ENCODE measurements at places on chromosomes 3 and 15. TPM values are rescaled to one million over a fixed set of nuclear protein-coding genes. Genes with fewer than 3 reads are reported as not detected.
A peak's percentile ranks its signal among the peaks of the same experiment; 100 is the strongest.

Gene ZMYND10
- total RNA-seq: 1.4 TPM

Gene RTP1
- not detected for total RNA-seq

DNA sequence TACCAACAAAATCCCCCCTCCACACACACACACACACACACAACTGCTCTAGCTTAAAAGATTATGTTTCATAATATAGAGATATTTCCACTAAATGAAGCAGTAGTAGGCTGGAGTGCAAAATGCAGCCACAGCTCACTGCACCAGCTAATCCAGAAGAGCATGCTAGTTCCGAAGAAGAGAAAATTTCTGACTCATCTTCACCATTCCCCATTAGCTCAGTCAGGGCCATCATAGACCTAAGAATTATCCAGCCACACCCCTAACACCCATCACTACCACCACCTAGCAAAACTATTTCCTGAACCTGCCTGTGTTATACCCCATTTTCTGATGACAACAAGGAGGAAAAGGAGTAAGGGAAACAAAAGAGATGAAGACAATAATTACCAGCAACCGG is 67.1 kb upstream of the UBE2E2 start:
- peak; percentile 7 for DNase-seq

DNA sequence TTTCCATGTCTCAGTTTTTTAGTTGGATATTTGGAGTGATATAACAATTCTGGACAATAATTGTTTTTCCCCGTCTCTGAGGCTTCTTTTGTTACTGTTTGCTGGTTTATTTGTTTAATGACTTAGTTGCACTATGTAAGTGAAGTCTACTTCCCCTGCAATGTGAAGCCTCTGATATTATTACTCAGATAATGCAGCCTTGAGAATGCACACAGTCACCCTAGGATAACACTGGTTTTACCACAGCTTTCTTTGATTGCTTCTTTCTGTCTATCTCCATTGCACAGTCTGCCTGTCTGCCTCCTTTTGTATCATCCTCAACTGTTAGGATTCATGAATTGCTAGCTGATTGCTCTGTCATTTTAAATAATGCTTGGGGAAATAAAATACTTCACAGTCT is 208.7 kb upstream of the ROBO1 start:
- peak; percentile 7 for DNase-seq

- no peak for DNase-seq
Observed at GRCh38 chr15:26882112-26882511, 15.2 kb downstream of the GABRA5 start.

DNA sequence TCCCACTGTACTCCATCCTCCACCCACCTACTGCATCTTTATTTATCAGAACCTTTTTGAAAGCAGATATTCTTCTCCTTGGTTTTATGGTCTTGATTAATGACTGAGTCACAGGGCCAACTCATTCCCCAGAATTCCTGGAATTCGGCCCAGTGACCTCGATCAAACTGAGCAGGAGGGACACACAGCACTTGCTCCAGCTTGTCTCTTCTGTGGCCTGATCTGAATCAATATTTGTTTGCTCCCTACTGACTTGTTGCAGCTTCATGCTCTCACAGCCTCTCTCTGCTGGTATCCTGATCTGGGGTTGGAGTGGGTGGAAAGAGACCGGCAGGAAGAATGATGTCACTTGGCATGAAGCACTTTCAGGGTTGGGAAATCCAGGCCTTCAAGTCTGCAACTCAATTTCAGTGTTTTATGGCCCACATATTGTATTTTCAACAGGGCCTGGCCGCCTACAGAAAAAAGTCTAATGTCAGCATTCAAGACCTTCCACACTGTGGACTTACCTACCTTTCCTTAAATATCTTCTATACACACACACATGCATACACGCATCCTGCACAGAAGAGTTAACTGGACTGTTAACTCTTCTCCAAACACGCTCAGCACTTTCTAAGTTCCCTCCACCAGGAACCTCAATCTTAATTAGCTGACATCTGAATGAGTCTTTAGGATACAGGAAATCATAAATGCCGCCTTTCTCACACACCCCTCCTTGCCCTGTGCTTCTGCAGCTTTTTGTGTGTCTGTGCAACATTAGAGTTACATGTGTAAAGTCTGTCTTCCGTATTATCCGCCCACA is 4.6 kb downstream of the ANXA2 start:
- peak; percentile 100 for DNase-seq

GRCh38 chr3:114660124-114660523 is 366.3 kb downstream of the TIGIT start:
- peak; percentile 18 for DNase-seq

DNA sequence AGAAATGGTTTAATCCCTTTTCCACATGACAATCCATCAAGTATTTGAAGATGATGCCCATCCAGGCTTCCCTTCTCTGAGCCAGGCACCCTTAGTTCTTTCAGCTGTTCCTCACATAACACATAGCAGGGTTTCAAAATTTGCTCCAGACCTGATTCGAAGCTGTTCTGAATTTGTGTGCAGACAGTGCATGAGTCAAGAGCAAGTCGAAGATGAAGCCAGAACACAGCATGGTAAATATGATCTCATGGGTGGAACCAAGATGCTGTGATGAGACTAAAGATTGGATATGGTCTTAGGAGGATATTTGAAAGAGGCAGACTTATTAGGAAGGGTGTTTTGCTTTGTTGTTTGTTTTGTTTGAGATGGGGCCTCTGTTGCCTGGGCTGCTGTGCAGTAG is 32.6 kb upstream of the PDE8A start:
- DNase-seq: no peak

DNA sequence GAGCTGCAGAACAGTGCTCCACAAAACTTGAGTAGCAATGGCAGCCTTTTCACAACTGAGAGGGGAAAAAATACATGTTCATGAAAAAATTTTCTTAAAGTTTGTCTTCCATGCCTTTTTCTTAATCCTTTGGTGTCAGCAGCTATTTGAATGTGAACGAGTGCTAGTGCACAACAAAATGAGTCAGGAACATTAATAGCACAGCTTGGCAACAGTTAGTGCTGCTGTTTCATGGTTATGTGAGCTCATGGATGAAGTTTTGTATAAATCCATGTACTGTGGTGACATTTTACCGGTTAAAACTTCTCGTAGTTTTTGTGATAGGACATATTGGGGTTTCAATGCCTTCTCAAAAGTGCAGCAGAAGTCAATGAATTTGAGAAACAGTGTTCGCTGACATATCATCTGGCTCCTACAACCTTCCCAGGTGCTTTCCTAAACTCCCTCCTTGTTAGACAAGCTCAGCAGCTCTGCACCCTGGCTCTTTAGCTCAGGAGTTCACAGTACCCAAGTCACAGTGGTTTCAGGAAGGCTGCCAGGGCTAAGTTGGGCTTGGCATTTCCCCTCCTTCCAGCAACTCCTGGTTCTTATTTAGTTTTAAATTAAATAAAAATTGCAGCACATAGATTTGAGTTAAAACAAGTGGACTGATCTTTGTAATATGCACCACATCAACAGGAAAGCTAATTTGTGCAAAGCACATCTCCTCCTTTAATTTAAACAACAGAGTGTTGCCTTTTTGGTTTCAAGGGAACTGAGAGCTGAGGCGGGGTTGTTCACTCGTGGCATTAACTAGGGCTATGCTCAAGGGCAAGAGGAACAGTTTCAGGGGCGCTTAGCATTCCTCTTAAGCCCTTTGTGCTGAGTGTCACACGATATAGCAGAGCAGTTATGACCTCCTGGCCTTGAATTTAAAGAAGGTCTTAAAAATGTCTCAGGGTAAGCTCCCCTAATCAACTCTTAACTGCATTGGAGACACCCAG is 362.8 kb downstream of the CHST2 start:
- no peak for DNase-seq

DNA sequence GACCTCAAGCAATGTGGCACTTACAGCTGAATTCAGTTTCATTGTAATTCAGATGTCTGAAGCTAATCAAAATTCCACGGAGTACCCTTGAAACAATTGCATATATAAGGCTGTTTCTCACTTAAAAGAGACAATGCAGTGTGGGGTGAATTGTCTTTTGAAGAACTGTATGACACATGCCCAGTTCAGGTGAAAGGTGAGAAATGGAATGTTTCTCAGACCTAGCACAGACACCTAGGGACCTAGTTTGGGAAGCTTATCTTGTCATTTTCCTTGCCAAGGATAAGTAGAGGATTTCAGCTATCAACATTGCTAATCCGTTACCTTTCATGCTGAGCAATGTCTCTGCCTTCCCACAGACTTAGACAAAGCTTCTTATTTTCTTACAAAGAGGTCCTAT is 36.3 kb downstream of the MBNL1 start:
- DNase-seq: no peak

DNA sequence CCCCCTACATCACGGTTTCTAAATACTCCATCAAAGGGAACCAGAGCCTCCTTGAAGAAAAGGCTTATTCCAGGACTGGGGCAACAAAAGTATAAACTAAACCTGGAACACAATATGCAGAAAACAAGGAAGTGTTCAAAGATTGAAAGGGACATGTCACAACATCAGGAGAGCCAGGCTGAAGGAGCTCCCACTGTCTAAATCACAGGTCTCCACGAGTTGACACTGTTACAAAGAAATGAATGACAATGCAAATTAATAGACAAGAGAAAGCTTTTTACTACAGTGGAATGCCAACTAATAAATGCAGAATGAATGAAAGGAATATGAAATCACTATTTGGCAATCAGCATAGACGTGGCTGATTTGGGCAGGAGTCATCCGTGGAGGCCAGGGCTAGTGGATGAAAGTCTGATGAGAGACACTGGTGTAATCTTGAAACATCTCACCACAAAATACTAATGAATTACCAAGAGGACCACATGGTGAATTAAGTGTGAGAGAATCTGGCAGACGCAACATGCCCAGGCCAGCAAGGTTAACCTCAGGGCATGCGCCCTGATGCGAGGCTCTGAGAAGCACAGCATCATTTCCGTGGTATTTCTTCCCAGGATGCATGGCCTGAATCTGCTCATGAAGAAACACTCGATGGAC is 123.8 kb upstream of the TJP1 start:
- DNase-seq: no peak
